ENCODE measurements at places on chromosomes 11 and 22.

DNA sequence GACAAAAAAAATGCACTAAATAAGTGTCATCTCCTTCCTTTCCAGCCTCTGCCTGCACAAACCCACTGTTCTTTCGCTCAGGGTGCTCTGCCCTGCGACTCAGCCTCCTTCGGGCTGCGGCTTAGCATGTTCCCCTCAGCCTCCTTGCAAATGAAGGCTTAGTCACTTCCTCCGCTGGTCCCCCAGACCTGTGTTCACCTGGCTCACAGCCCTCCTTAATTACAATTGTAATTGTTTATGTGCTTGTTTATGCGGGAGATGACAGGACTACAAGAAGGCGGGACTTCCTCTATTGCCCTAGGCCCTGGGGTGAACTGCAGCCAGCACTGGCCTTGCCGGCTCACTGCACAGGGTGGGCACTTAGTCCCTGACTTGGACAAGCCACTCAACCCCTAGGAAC lies 303.6 kb downstream of the KIRREL3 start:
- DNase-seq, result no peak

DNA sequence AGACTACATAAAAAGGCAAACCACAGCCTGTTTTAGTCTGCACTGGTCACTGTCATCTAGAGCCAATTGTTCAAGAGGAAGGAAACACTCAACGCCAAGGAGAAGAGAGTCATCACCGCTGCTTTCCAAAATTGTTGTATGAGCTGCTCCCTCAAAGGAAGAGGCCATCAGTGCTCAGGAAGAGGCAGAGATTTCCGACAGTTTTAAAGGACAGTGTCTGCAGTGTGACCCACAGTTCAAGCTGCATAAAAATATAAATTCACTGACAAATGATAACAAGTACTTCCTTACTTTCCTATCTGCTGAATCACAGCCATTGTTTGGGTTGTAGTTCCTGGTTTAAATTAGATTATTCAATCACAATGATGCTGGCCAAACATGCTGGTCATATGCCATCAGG lies 16.4 kb downstream of the PRCP start:
- DNase-seq, result no peak

- DNase-seq, result no peak
Measured at GRCh38 chr22:30640839-30641430, 5.4 kb downstream of the SLC35E4 start.

- DNase-seq, result no peak
Measured at GRCh38 chr11:96567176-96567575, 177.4 kb downstream of the JRKL start.

GRCh38 chr11:124760806-124761205 lies 1.3 kb downstream of the ESAM start:
- no peak for DNase-seq

- no peak for DNase-seq
Measured at GRCh38 chr22:23763579-23763945, 772 bp downstream of the C22orf15 start.

DNA sequence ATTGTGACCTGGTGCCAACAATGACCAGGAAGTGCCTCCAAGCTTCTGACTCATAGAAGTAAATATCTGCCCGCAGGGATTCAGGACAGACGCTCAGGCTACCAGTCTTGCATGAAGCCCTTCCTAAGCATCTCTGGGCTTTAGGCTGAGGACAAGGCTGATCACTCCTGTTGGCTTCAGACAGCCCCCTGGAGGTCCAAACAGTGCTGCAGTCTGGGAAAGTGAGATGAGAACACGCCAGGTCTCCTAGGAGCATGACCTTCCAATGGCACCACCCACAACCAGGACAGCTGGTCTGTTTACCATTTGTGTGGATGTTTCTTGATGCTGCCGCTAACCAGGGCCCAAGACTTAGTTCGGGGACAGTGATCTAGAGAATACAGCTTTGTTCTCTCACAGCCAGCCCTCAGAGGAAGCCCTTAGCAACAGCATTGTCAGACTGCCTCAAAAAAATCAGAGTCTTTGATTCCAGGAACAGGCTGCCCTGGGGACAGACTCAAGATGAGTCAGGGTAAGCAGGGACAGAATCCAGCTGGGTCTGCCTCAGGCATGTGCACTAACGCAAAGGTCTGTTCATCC lies 111.2 kb downstream of the ZNF280B start:
- peak; percentile 65 for DNase-seq

DNA sequence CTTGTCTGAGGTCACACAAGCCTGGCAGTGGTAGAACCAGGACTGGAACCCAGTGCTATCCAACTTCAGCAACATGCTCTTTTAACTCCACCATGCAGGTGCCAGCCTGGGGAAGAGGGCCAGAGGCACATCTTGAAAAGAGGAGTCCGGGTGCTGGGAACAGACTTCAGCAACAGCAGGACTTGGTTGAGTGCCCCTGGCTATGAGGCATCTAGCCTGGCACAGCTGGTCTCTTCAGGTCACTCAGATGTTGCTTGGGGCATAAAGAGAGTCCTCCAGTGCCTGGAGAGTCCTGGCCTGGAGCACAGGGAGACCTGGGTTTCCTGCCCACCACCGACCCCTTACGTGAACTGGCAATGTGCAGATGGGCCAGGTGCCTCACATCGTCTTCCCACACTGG lies 5.1 kb upstream of the CLCF1 start:
- DNase-seq, result no peak

GRCh38 chr22:20436307-20436767 lies 1.3 kb downstream of the SCARF2 start:
- DNase-seq, result no peak

GRCh38 chr22:20111045-20111688 lies 4.7 kb upstream of the RANBP1 start:
- DNase-seq, result peak; percentile 31

DNA sequence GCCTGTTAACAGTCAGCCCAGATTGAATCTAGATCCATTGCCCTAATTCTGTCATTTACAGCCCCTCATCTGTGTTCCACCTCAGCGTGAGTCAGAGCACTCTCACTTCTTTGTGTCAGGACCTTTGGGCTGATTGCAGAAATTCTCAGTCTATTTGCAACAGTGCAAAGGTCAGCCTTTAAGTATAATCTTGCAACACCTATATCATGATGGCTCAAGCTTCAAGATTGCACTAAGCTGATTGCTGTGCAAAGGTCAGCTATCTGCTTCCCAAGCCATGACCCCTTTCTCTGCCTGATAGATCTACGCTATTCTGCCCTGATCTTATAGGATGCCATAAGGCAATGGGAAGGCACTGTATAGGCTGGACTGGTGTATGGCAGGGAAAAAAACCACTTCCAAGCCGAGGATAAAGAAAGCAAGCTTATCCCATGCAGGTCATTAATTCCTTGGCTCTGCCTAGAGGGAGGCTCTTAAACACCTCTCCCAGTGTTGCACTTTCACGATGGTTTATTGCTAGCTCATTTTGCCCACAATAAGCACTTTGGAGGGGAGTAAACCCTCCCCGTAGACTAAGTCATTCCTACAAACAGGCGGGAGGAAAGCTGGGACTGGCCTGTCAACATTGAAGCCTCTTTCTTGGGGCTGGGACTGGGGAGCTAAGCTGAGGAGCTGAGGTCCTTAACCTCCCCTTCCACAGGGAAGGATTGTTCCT lies 100.6 kb downstream of the RRAS2 start:
- DNase-seq, result no peak

GRCh38 chr22:29383740-29384139 lies 4.6 kb downstream of the AP1B1 start:
- DNase-seq, result no peak

- peak; percentile 94 for DNase-seq
Measured at GRCh38 chr11:8206251-8207079, 37.6 kb upstream of the RIC3 start.

DNA sequence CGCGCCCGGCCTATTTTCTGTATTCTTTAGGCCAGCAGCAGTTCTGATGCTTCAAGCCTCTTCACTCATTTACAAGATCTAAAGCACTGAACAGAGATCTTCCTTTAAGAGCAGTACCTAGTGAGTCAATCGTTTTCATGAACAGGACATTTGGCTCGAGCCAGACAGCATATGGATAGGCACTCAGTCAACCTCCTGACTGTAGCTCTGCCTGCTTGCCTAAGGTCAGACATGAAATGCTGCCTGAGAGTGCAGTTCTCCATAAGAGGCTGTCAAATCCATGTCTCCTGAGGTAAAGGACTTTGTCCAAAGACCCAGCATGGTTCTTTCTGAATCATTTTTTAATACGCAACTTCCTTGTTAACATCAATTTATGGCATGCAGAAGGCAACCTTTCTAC lies 941.2 kb downstream of the DLG2 start:
- no peak for DNase-seq

- no peak for DNase-seq
Measured at GRCh38 chr11:27064086-27064485, 23.5 kb downstream of the BBOX1 start.

GRCh38 chr11:128482512-128483191 lies 104.7 kb downstream of the ETS1 start:
- DNase-seq, result no peak

DNA sequence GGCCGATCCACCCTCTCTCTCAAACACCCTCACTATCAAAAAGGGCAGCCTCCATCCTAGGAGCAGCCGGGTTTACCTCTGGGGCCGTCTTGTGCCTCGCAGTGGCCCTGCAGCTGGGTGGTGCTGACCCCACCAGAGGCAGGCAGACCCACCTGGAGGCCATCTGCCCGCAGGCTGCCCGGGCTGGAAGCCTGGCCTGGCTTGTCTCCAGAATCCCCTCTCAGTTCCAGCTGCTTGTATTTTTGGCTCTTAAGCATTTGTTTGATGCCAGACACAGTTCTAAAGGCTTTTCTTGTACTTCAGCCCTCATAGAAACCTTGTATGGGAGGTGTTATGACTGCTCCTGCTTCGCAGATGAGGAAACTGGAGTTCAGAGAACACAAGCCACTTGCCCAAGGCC lies 4.2 kb upstream of the NFAM1 start:
- no peak for DNase-seq

DNA sequence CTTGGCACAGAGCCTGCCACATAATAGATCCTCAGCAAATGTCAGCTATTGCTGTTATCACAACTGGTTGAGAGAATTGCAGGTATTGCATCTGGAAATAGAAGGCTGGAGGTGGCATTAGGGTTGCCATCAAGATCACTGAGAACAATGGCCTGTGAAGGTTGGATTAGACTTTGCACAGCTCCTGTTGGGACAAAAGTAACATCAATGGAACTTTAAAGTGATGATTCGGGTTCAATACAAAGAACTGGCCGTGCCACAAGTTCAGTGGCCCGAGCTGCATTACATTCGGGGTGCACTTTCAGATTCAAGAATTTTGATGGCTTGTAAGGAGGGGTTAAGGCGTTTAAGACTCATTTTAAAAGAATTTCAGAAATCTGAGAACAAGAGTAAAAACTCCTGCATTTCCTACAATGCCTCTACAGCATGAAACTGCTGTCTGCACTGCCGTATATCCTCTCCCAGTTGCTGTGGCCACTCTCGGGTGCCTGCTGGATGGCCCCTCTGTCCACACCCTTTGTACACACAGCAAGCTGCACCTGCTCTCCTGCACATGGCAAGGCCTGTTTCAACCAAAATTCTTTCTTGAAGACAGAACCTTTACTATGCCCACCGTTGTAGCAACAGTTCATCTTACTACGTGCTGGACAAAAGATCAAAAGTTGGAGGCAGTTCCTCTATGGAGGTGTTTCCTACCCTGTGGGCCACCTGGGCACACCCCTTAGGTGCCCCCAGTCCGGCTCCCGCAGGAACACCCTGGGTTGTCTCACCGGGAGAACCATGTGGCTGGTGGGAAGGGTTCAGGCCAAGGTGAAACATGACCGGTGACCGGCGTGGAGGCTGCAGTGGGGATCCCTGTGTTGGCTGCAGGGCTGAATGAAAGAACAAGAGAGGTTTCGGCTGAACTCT lies 17.5 kb upstream of the SHANK2 start:
- DNase-seq, result no peak

GRCh38 chr22:17074648-17075002 lies 10.2 kb upstream of the IL17RA start:
- DNase-seq, result no peak

DNA sequence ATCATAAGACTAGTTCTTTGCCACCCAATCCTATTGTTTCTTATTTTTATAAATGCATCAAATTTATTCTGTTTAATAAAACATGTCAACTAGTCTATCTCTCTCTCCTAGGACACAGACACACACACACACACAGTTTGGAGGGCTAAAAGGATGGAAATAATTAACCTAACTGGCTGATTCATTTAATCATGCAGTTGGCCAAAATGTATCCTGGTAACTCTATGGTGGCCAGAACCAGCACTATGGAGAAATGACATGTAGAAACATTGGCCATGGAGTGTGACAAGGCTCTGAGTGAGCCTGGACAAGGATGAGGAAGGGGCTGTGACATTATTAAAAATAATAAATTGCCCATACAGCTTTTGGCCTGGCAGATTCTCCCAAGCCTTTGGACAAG lies 64.1 kb downstream of the CLPB start:
- DNase-seq, result no peak

GRCh38 chr11:10568486-10568941 lies at the start of gene LYVE1:
TSS of gene LYVE1 (minus strand) at chr11:10568665. CDS start at chr11:10568532, 133 bp downstream.
- DNase-seq, result no peak

GRCh38 chr11:119681361-119681910 lies 47.6 kb downstream of the NECTIN1 start:
- no peak for DNase-seq

DNA sequence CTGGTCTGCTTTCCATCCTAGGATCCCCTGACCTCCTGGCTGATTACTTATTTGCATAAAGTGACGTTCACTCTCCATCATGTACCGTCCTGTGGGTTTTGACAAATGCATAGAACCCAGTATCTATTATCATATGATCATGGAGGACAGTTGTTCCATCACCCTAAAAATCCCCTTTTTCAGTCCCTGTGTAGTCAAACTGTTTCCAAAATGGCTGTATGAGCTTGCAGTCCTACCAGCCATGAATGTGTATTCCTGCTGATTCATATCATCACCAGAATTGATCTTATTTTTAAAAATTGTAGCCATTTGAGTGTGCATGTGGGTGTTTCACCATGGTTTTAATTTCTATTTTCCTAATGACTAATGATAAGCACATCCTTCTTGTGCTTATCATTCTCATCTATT lies 108.8 kb downstream of the MPPED1 start:
- DNase-seq, result no peak

GRCh38 chr11:114615448-114616361 lies 20.1 kb upstream of the NXPE4 start:
- no peak for DNase-seq

DNA sequence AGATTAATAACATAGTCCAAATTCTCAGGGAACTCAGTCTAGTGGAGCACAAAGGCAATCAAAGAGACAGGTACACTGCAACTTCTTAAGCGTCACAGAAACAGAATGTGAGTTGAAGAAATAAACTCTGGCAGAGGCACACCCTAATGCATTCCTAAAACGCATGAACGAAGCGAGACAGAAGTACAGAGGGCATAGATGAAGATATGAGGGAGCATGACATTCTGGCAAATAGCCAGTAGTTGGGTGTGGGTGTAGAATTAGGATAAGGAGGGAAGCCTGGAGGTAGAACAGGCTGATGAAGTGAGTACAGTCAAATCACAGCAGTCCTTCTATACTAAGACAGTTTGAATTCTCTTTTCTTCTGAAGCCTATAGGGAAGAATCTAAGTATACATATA lies 838.7 kb upstream of the API5 start:
- no peak for DNase-seq

DNA sequence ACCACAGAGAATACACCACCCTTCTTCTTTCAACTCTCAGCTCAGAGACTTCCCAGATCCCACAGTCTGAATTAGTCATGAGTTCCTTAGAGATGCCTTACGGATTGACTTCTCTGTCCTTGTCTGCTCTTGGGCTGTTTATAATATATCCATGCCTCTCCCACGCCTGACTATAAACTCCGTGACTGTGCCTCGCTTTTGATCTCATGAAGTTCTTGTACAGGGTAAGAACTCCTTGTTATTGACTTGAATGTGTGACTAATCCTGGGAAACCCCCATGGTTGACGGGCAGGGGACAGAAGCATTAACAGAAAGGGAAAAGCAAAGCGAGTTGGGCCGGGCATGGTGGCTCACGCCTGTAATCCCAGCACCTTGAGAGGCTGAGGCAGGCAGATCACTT lies 62.4 kb upstream of the POU2AF1 start:
- DNase-seq, result no peak

Measured in NCI-H146 (cell line).